ENCODE measurements at places on chromosomes 7 and 10. TPM values are rescaled to one million over a fixed set of nuclear protein-coding genes. Genes with fewer than 3 reads are reported as not detected.

HTR7 gene
- total RNA-seq: 1.7 TPM

MALSU1 gene
- total RNA-seq: 74.2 TPM

HOXA9 gene
- not detected for total RNA-seq

BTBD16 gene
- 0.29 TPM for total RNA-seq

GNAT3 gene
- total RNA-seq: not detected

NAMPT gene
- 94.3 TPM for total RNA-seq

FAM25C gene
- not detected for total RNA-seq

NPY gene
- total RNA-seq: 70.1 TPM

GDF2 gene
- total RNA-seq: not detected

ASNS gene
- total RNA-seq: 13.9 TPM

SEMA3A gene
- 36.5 TPM for total RNA-seq

LRRD1 gene
- not detected for total RNA-seq

FGFR2 gene
- total RNA-seq: 61.5 TPM

SLC39A12 gene
- total RNA-seq: not detected

BZW2 gene
- 48.1 TPM for total RNA-seq

- DNase-seq: no peak
These were observed 31.9 kb upstream of the OPTN start for GRCh38 chr10:13068071-13068470.

- DNase-seq: no peak
These were observed 62.9 kb downstream of the ITGB8 start for GRCh38 chr7:20393616-20394015.

GRCh38 chr7:86708031-86708680, 64.4 kb downstream of the GRM3 start:
- no peak for DNase-seq

GRCh38 chr7:39605087-39605486, 18.3 kb upstream of the RALA start:
- DNase-seq: no peak

DNA sequence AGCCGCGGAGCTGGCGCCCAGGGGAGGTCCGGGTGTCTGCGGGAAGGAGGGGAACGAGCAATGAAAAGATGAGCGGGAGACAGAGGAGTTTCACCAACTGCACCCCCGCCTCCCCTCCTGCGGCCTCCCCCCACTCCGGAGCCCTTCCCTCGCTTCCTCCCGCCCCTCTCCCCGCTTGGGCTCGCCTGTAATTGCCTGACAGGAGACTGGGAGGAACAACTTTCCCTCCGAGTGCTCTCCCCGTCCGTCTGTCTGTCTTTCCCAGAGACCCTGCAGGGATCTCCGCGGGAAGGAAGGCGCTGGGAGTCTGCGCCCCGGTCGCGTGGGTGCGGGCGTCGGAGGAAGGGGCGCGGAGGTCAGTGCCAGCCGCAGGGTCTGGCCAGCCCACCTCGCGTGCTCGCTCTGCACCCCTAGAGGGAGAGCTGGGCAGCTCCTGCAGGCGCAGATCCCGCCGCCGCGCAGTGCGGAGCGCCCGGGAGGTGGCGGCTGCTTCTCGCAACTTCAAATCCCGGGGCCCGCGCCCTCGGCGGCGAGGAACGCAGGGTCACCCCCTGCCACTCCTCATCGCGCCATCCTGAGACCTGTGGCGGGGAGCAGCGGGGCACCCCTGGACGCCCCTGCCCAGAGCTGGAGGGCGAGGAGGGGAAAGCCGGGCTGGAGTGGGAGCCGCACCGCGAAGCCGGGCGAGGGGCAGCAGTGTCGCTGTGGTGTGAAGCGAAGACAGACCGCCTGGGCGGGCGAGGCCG, 511 bp upstream of the NRP1 start:
- DNase-seq: no peak

GRCh38 chr10:129755158-129755591, 208.9 kb downstream of the EBF3 start:
- DNase-seq: peak; percentile 78

DNA sequence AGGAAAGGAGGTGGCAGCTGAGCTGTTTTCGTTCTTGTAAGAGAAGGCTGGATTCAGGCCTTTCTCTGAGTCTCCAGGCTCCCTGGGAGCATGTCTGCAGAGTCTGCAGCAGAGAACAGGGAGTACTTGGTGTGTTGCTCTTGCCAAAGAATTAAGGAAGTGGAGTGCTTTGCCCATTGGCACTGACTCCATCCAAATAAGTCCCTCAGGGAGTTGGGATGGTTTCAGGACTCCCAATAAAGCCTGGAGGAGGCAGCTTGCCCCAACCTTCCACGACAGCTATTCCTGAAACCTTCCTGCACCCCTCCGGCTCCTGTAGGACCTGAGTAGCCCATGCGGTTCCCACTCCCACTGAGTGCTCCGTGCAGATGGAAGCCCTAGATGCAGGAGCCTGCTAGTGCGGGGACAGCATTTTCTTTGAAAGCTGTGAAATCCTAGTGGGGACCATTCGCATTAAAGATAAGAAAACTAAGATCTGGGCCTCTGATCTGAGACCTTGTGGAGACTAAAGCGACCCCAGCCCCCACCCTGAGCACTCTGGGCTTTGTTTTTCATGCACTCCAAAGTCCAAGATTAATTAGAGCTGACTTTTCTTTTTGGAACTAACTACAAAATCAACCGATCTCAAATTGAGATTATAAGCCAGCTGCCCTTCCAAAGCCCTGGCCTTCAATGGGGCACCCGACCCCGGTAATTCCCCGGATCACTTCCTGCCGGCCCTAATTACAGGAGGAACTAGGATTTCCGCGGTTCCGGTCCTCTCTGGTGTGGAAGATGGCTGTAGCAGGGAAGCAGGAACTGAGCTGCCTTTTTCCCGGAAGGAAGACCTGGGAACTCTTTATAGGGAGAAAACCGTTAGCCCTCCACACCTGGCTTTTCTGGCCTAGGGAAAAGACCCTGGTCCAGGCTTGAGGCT, 110.2 kb downstream of the COL13A1 start:
- no peak for DNase-seq

DNA sequence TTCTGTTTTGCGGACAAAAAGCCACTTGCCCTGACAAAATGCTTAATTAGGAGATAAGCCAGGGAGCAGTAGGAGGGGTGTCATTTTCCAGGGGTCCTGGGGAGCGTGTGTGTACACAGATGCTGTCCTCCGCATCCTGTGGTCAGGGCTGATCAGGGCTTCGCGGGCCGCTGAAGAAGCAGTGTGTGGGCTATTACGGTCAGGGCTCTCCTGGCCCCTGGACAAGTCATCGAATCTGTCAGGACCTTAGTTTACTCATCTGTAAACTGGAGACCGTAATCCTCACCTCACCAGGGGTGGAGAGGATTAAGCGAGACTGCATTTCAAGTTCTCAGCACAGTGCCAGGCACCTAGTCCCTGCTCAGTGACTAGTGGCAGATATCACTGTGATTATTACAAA, 26.0 kb upstream of the MXI1 start:
- no peak for DNase-seq

- no peak for DNase-seq
These were observed 130.4 kb downstream of the HIBADH start for GRCh38 chr7:27532314-27532713.

DNA sequence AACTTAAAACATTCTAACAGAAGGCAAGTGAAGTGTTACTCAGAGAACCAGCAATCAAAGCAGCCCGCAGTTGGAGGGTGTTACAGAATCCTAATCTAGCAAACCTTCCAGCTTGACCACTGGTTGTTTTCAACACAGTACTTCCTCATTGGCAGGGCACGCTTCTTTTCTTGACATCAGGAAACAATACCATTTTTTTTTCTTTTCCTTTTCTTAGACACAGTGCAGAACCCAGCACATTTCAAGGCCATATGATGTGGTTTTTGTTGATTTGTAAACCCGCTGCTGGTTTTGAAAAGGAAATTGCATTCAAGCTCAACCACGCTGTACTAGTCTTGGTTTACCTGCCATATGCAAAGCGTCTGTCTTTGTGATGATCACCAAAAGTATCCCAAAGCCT, 33.4 kb downstream of the RHOBTB1 start:
- DNase-seq: no peak

DNA sequence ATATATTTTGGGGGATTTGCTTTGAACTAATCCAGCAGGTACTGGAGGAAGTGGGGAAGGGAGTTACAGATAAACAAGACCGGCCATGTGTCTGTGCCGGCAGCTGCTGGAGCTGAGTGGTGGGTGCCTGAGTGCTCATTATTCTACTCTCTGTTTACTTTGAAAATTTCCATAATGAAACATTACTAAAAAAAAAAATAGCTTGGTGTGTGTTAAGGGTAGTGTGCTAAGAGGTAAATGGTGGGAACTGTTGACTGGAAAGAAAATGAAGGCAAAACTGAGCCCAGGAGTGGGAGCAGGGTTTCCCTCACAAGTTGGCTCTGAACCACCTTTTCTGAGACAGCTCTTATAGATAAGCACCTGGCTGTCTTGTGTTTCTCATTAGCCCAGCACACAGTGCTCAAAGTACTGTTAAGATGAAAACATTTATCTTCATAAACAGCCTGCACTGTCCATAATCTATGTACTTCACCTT, 50.6 kb downstream of the PARD3 start:
- DNase-seq: no peak

DNA sequence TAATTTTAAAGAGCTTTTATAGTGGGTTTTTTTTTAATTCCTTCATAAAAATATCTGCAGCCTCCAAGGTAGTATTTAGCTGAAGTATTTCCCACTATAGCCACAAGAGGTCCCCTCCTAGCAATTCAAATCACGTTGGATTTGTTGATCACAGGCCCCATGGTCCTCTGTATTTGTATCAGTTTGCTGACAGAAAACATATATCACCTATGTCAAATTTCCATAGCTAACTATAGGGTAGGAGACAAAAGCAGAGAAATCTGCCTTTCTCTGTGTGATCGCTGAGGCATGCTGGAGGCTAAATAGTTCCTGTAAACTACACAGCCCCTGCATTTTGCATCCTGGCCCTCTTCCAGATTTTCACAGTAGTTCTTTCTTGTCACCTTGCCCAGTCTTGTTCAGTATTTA, 1.7 kb upstream of the CTNNA3 start:
- DNase-seq: no peak

DNA sequence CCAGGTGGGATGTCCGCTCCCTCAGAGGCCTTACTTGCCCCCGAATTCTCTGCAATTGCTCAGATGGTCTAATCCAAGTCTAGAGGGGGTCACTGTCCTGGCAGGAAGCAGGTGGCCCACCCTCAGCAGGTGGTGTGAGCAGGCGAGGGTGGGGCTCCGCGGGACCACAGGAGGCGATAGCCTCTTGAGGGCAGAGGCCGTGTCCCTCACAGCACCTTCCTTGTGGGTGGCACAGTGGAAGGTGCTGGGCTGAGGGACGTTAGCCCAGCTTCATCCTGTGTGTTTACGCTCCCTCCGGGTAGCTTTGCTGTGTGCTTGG, 38.3 kb upstream of the INPP5A start:
- DNase-seq: no peak

GRCh38 chr7:156612930-156613329, 27.6 kb upstream of the RNF32 start:
- no peak for DNase-seq

DNA sequence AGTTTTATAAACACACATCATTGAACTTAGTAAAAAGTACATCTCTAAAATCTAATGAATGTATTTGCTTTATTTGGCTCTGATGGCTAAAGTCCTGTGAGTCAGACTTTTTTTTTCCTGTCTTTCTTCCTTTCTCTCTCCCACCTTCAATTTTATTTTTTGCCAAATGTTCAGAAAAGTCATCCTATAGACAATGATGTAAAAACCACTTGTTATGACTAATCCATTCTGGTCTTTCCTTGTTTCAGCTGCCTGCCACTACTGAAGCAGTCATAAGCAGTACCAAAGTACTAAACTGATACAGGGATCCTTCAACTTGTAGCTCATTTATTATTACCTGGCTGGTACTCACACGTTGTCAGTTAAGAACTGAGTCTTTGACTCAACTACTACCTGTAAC, 23.9 kb downstream of the HECTD2 start:
- no peak for DNase-seq

GRCh38 chr7:74527842-74528241, 74.1 kb downstream of the GTF2IRD1 start:
- no peak for DNase-seq
